ENCODE measurements at places on chromosomes 4 and X. TPM values are rescaled to one million over a fixed set of nuclear protein-coding genes. Genes with fewer than 3 reads are reported as not detected.

DNA sequence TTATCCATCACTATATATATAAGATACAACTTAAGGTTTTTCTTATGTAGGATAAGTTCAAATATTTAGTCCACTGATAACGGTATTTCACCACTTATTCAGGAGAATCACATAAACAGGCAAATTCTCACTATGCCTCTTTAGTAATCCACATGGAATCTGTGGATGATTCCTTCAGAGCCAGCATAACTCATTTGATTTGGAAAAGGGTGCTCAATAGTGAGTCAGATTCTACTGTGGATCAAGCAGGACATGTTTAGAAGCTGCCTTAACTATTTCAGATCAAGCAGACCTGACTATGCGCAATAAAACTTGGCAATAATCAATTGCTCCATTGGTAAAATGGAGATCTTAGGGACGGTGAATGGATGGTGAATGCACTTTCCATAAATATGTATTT lies 184.1 kb downstream of the CBR4 start:
- no peak for DNase-seq

GRCh38 chr4:121706595-121707021 lies 9.8 kb upstream of the ANXA5 start:
- no peak for DNase-seq

DNA sequence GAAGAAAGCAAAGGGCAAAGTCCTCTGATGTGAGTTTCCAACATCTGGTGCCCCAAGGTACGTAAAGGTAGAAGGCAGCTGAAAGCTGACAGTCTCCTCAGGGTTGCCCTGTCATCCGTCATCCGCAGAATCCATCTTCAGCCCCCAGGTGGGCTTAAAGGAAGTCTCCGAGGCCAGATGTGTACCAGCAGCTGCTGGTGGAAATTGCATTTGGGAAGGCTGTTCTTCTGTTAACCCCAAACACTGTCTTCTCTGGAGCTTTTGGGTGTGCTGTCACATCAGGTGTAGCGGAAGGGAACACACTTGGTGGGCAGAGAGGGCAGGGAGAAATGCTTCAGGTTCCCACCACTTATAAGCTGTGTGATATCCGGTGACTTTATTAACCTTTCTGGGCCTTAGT lies 310.0 kb upstream of the GATB start:
- no peak for DNase-seq

DNA sequence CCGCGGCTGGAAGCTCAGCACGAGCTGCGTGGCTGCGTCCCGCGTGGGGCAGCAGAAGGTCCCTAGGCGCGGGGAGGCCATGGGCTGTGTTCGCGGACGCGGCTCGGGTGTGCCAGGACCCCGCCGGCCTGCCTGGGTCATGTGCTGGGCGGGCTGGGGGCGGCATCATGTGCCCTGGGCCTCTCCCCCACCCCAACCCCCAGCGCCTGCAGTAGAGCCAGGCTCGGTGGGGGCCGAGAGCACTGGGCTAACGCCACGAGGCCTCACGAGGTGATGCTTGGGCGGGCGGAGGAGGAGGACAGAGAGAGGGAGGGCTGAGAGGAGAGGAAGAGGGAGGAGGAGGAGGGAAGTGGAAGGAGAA lies at the start of gene GPR143:
GPR143 (minus strand) TSS at position 111 of the 361 bp plus-strand sequence; CDS start at position 81, 30 bp downstream.
- DNase-seq = peak; percentile 54

- DNase-seq = peak; percentile 43
These were observed 7.8 kb downstream of the WWC2 start for GRCh38 chr4:183106839-183107238.

DNA sequence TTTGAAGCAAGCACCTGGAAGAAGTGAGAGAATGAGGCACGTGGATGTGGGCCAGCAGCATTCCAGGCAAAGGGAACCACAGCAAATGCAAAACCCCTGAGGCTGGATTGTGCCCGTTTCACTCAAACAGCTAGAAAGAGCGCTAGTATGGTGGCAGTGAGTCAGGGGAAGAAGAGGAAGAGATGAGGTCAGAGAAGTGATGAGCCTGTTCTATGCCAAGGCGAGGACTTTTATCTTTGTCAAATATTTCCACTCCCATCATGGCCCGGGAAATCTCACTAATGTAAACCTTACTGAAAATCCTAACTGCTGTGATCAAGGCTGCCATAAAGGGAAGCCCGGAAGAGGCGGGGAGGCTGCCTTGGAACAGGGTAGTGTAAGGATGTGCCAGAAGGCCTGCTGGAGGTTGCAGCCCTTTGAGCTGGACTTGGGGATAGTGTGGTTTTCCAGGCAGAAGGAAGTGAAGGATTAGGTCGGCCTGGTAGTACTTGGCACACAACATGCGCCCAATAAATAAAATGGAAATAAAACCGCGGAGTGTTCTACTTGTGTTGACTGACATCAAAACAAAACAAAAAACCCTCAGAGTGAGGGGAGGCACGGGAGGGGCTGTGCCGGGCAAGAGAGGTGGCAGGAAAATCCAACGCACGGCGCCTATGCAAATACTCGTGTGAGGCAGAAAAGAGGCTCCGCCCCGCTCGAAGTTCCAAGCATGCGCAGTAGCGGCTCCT lies 1.2 kb upstream of the CDK16 start:
- DNase-seq = peak; percentile 37

GRCh38 chr4:101711590-101712260 lies 78.8 kb upstream of the BANK1 start:
- no peak for DNase-seq

GRCh38 chrX:135509885-135510284 lies 10.6 kb upstream of the INTS6L start:
- DNase-seq = no peak

DNA sequence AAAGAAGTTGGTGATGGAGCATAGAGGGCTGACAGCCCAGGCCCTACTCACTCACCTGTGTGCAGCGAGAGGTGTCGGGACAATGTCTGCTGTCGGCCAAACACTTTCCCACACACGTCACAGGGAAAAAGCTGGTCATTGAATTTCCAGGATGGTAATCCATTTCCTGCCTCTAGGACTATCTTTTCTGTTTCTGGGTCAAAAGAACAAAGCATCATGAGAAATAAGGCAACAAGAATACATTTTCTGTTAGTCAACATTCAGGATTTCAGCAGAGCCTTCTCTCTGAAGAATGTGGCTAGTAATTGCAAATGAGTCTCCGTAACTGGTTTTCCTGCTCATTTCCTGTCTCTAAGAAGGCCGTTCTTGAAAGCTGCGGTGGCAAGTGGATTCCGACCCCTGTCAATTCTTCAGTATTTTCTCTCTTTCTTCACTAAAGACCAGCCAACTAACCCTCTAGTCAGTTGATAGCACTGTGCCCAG lies 99.4 kb downstream of the C4orf51 start:
- peak; percentile 61 for DNase-seq

DNA sequence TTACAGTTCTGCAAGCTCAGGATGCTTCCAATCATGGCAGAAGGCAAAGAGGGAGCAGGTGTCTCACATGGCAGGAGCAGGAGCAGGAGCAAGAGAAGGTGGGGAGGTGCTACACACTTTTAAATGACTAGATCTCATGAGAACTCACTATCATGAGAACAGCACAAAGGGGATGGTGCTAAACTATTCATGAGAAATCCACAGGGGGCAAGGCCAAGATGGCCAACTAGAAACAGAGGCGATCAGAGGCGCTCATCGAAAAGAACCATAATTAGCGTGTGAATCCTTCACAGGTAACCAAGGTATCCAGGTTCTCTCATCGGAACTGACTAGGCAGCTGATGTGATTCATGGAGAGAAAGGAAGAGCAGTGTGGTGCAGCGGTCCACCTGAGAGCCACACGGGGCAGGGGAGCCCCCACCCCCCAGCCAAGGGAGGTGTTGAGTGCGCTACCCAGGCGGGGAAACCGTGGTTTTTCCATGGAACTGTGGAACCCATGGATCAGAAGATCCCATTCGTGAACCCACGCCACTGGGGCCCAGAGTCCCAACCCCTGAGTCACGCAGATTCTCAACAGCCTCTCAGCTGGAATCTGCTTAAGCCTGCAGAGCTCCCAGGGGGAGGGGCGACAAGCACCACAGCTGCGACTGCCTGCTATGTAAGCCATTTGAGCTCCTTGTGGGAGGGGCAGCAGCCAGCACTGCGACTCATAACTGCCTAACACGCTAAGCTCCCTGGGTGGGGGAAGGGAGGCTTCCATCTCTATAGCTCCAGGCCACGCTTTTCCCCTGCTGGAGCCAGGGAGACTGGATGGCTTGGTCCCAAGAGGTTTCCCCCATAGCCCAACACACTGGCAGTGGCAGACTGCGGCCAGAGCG lies 46.7 kb downstream of the FGF16 start:
- DNase-seq = peak; percentile 65

DNA sequence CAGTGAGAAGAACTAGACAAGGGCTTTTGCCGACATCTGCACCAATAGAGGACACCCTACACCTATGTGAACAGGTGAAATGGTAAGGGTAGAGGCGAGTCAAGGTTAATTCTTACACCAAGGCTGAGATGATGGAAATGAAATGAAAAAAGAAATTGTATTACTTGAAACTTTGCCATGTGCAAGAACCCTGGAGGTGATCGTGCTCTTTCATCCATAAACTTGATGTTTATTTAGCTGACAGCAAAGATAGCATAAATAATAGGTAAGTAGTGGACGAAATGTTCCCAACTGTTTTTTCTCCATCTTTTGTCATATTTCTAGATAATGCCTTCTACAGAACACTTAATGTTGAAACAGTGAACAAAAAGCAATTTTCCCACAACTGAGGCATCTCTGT lies 162.5 kb downstream of the BANK1 start:
- DNase-seq = no peak

GRCh38 chr4:7124689-7125442 lies 57.0 kb upstream of the GRPEL1 start:
- peak; percentile 33 for DNase-seq

DNA sequence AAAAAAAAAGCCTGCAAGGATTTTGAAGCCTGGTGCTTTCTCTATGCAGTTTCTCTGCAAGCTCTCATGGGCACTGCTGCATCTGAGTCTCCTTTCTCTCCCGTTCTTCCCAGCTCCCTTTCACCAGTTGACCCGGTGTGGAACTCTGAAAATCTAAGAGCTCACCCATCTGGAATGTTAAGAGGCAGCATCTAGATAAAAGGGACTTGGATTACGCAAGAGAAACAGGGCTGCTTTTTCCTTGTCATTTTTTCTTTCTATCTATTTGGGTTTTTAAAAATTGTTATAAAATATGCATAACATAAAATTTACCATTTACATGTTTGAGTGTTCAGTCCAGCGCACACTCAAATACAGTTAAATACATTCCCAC lies 95.2 kb upstream of the RPS6KA3 start:
- DNase-seq = no peak

- peak; percentile 60 for DNase-seq
These were observed 107.2 kb upstream of the NALF2 start for GRCh38 chrX:69396916-69397315.

DNA sequence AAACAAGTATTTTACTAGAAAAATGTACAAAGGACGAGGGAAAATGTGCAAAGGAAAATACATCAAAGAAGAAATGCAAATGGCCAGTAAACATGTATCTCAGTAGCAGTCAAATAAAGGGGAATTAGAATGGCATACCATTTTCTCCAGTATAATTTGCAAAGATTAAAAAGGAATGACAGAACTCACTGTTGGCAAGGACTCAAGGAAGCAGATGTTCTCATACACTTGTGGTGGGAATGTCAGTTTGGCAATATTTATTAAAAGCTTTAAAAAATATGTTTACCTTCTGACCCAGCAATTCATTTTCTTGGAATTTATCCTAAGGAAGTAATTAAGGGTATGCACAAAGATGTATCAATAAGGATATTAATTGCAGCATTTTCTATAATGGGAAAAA lies 7.6 kb downstream of the CLCN5 start:
- DNase-seq = no peak

TFDP3 gene
- polyA plus RNA-seq = not detected

KLB gene
- polyA plus RNA-seq = 0.21 TPM

NPY2R gene
- 0.16 TPM for polyA plus RNA-seq

KCND1 gene
- polyA plus RNA-seq = 3.2 TPM

CLDN22 gene
- not detected for polyA plus RNA-seq

Measured in GM23338 (cell line).